T-helper 2 cell (primary cell): ENCODE measurements at places on chromosomes 3 and 15.

GRCh38 chr3:46422617-46423016 lies 15.6 kb downstream of the CCRL2 start:
- no peak for DNase-seq

DNA sequence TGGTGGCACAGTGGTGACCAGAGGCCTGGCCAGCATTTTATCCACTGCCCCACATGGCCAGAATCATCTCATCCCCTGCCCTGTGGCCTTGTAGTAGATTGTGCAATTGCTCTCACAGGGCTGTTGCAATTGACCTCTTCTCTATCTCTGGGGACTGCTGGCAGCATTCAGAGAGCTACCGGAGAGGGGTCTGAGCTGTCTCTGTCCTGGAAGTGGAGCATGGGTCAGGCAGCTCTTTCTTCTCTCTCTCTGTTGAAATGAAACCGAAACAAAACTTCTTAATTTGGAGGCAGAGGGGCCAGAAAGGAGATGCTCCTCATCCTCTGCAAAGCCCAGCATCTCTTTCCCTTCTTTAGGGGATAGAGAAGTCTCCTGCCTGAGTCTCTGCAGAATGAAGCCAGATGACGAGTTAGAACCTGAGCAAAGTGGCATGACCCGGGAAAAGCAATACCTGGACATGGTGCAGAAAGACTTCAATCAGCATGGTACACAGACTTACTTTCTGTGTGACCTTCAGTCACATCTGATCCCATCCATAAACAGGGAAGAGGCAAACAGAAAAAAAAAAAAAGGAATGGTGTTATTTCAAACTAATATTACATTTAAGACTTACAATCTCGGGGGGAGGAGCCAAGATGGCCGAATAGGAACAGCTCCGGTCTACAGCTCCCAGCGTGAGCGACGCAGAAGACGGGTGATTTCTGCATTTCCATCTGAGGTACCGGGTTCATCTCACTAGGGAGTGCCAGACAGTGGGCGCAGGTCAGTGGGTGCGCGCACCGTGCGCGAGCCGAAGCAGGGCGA lies 144.5 kb upstream of the BCL6 start:
- DNase-seq = peak; percentile 6

- DNase-seq = no peak
Observed at GRCh38 chr15:20658024-20658423, 116.4 kb upstream of the GOLGA6L6 start.

GRCh38 chr15:58957101-58957973 lies 23.9 kb upstream of the SLTM start:
- DNase-seq = peak; percentile 45

DNA sequence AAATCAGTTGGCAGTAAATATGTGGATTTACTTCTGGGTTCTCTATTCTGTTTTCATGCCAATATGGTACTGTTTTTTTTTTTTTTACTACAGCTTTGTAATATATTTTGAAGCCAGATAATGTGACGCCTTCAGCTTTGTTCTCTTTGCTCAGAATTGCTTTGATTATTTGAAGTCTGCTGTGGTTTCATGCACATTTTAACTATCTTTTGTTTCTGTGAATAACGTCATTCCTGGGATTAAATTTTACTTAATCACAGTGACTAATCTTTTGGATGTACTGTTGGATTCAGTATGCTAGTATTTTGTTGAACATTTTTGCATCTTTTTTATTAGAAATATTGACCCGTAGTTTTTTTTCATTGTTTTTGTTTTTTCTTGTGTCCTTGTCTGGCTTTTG lies 576.5 kb downstream of the ZNF385D start:
- DNase-seq = no peak

DNA sequence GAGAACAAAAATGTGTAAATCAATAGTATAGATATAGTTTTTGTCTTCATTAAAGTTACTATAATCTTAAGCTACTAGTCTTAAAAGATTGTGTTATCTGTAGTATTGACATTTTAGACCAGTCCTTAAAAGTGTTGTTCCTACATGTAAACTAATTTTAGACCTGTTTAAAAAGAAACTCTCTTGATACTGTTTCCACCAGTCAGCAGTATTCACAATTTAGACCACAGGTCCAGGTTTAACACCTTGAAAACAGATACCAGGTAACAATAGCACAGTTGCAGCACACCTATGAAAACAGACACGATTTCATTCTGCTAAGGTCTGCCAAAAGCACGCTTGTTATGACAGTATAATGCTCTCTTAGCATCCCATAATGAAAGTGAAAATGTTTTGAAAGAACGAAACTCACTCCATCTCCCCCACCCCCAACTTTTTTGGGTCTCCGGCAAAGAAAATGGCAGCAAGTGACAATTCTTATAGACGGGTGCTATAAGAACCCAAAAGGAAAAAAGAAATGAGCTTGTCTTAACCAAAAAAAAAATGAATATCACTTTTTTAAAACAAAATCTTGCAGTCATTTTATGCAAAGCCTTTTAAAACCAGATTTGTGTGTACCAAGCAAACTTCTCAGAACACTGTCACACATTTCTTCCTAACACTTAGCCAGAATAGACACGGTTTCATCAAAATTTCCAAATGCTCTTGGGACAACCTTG lies 1.6 kb downstream of the EIF4E3 start:
- peak; percentile 62 for DNase-seq

DNA sequence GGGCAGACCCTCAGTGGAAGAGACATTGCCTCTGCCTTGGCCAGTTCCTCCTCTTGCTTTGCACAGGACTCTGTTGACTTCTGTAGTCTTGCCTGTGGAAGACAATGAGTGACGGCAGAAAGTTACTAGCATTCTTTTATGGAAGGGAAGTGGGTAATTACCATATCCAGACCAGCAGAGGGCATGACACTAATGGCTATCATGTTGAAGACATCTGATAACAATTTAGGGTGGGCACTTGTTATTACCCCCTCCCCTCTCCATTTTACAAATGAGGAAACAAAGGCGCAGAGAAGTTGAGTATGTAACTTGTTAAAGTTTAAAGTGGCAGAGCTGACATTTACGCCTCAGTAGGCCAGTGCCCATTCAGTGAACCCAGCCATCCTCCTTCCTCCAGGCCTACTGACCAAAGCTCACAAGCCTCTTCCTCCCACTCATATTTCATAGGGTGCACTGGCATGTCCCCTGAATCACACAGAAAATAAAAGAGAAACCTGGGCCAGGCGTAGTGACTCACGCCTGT lies 48.2 kb upstream of the FMN1 start:
- DNase-seq = no peak

GRCh38 chr3:98901119-98901391 lies 440 bp downstream of the DCBLD2 start:
- DNase-seq = no peak

GRCh38 chr3:107221856-107222255 lies 155.4 kb upstream of the CCDC54 start:
- no peak for DNase-seq

- no peak for DNase-seq
Observed at GRCh38 chr3:48464713-48465221, 18.2 kb downstream of the ATRIP start.

GRCh38 chr15:29925227-29926082 lies 103.2 kb upstream of the TJP1 start:
- no peak for DNase-seq

- DNase-seq = no peak
Observed at GRCh38 chr3:12345141-12345561, 56.3 kb downstream of the PPARG start.

- DNase-seq = no peak
Observed at GRCh38 chr3:114550165-114550564, 256.3 kb downstream of the TIGIT start.

DNA sequence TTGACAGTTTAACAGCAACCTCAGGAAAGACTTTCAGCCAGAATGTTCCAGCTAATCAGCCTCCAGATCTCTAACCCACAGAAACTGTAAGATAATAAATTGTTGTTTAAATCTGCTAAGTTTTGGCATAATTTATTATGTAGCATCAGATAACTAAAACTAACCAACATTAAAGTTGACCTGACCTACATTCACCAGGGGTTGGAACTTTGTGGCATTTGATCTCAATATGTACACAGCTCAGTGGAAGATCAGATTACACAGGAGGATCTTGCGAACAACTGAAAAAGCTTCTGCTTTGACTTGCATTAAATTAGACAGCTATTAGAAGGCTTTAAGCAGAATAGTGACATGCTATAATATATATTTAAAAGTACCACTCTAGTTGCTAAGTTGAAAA lies 91.4 kb upstream of the POU1F1 start:
- DNase-seq = no peak

DNA sequence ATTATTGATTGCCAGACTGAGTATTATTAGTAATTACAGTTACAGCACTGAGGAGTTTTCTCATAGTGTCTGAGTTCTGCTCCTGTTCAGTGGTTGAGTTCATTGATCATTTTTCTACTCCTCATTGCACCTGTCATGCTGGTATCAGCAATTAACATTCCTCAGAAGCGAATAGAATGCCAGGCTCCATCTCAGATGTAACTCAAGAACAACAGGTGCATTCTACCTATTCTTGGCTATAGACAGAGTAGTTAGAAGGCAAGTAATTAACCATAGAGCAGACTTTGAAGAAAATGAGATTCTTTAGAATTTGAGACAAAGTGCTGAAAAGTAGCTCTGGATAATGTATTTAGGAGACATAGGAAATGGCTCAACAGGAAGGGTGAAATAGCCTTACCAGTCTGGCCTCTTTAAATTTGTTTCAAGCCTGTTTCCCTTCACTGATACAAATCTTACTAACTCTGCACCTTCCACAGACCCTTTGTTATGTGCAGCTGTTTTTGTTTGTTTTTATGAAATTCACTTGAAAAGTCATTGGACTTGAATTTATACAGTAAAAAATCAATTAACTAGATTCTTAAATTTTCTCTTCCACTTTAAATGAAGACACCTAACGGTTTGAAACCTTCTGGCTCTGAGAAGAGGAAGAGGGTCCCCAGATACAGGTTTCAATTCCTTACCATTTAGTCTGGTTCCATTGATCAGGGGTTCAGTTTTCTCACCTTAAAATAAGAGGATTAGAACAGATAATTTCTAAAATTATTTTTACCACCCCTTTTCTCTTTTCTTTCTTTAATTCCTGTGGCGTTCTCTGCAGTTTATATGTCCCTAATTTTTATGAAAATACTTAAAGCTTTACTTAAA lies 109.6 kb downstream of the FNDC3B start:
- no peak for DNase-seq

GRCh38 chr15:37933666-37934065 lies 774 bp upstream of the TMCO5A start:
- no peak for DNase-seq

DNA sequence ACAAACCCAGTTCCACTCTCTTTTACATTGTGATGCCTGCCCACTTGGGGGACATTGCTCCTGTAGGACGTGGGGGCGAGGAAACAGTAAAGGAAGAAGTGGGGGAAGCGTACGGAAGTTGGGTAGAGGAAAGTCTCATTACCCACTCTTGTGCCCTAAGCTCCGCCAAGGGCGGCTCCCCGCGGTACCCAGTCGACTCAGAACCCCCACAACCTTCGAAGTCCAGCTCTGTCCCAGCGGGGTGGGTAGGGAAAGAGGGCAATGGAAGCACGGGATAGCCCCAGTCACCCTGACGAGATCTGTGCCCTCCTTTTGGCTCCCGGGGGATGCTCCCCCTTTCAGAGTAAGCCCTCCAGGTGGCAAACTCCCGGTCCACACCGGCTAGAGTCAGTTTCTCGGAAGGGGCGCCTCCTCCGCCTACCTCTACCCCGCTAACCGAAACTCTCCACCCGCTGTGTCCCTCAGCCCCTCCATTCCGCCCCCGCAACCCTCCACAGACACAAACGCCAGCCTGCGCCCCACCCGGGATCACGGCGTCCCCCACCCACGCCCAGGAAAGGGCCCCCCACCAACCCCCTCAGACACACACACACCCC lies 527 bp downstream of the CSNK1G1 start:
- peak; percentile 4 for DNase-seq

DNA sequence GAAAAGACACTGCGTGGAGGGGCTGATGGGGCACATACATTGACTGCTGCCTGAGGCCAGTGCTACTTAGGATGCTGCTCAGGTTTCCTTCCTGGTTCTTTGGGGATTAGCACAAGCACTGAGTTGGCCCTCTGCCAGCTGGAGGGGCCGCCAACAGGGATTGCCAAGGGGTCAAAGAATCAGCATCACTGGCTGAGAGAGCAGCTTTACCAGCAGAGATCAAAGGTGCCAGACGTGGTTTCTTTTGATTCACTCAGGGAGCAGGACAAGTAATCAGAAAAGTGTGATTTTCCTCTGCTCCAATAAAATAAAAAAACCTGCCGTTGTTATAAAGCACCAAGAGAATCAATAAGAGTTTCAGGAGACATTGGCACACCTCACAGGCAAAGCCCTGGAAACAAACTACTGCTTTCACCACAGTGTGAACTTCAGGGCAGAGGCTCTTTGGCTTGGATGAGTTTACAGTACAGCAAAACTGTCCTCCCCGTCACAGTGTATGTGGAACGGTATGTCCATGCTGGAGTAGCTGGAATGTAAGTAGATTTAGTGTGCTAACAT lies 45.8 kb upstream of the FSIP1 start:
- no peak for DNase-seq

- no peak for DNase-seq
Observed at GRCh38 chr3:93992207-93992606, 12.3 kb downstream of the ARL13B start.

DNA sequence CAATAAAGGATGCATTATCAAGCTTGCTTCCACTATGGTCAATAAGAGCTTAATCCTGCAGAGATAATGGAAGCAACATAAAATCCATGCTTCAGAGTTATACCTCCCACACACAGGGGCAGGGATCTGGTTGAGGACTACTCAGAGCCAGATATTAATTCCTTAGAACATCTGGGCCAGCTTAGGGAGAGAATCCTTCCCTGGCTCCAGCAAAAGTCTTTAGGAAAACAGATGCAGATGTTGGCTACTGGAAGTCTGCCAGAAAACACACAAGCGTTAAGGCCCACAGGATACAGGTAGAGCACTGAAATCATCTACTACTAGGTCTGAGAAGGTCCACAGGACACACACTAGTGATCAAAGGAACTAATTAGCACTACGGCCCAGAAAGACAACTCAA lies 25.2 kb downstream of the TMEM202 start:
- no peak for DNase-seq

DNA sequence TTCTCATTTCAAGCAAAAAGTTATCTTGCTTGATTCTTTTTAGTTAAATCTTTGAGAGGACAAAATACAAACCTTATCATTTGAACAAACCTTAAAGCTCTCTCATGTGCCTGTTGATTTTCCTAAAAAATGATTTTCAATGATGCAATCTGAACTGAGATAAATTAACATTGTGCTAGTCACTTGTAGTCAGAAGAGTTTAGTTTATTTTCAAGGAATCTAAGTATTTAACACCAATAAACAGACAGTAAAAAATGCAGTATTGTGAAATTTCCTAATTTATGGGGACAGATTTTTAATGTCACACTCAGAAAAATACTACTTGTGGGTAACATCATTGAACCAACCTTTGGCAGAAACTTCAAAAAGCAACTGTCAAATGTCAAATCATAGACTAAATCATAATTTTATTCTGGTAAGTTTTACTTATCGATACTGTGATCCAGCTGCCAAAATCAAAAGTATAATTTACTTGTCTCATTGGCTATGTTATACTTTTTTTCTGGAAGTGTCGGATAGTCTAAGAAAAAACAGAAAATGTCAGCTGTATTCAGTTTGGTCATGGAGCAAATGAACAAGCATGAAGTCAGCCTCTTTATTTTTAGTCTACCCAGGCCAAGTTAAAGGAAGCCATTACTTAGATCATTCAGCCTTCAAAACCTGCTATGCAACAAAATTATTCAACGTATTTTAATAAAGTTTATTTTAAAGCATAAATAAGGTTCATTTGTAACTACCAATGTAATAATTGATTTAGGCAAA lies 52.4 kb upstream of the FNDC3B start:
- no peak for DNase-seq
